ENCODE measurements at places on chromosomes 4 and X.

DNA sequence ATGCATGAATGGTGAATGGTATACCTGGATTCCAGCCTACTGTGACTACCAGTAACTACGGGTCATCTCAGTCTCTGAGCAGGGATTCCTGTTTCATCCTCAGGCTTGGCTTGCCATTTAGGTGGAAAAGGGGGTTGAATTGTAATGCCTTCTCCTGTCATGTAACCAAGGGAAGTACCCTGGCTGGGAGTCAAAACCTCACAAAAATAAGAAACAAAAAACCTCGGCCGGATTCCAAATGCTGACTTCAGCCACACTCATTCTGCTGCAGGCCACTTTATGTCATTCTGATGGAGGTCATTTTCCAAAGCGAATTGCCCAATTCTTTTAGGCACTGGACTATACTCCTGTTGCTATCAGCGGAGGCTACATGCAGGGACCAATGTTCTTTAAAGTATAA, 324.7 kb downstream of the LDB2 start:
- no peak for DNase-seq

DNA sequence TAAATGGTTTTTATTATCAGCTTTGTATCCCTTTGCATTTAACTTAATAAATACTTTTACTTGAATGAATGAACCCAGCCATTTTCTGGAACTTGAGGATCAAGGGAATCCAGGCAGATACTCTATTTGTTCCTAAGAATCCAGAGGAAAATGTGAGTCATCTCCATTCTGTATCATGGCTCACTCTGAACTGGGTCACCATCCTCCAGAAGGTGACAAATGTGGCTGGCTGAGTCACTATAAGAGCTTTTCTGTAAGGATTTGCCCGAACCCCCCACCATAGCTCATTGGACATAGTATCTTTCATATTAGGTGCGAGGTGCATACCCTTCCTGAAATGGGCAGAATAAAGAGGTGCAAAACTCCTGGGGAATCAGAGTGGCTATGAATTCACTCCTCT, 25.8 kb downstream of the RTL9 start:
- DNase-seq, result peak; percentile 78

DNA sequence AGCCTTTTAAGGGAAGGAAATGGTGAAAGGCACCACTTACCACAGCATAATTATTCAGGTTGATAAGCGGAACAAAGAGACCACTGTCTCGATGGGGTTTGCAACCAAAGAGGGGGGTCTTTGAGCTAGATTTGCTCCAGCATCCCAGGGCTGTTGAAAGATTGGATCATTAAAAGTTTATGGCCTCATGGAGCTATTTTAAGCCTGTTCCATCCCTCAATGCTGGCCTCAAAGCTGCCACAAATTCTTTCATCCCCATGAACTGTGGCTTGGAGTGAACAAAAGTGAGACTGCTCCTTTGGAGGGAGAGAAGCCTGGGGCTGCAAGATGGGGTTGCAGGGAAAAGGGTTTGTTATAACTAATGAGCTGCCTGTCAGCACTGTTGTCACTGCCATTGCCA, 209.8 kb downstream of the RTL9 start:
- DNase-seq, result no peak

- peak; percentile 19 for DNase-seq
Measured at GRCh38 chrX:87664381-87664780, 146.8 kb downstream of the KLHL4 start.

- DNase-seq, result peak; percentile 44
Measured at GRCh38 chr4:102299354-102300107, 45.8 kb downstream of the SLC39A8 start.

- DNase-seq, result peak; percentile 34
Measured at GRCh38 chr4:141684785-141685184, 48.4 kb downstream of the IL15 start.

DNA sequence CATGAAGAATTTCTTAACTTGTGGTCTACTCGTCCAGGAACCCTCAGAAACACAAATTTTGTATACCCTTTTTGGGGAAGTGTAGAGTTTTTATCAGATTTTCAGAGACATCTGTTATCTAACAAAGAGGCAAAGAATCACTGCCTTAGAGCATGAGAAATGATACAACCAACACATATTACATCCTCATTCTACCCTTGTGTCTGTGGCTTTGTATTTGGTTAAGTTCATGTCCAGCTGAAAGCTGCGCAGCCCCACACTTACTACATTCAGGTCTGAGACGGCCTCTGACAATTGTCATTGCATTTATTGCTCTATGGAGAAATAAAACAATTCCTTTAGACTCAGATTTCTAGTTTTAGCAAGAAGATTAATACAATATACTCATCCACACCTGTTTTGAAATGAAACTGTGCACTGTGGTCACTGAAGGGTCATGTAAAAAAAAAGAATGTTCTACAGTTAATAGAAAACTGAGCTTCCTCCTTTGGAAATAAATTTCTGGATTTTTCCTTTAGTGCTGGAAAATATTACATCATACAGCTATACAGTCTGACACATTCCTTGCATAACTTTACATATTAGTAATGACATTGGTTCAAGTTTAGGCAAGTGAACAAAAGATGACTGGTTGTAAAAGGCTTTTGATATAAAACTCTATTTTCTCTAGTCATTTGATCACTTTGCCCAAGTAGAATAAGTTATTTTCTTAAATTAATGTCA, 39.8 kb downstream of the GLRB start:
- peak; percentile 76 for DNase-seq

DNA sequence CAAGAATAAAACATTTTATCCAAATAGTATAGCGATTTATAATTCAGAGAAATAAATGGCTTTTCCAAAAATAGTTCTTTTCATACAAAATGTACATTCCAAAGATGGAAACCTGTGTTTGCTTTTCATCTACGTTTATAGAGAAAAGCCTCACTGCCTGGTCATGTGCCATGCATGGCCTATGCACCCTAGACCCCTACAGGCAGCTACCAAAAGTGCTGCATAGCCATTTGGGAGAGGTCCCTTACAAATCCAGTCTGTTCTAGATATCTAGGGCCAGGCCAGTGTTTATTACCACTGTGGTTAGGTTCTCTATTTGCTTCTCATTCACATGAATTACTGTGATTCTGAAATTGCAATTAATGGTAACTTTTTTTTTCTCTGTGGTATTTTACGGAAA, 17.2 kb downstream of the HMGB2 start:
- no peak for DNase-seq

GRCh38 chr4:113147498-113148111, 98.2 kb downstream of the ANK2 start:
- DNase-seq, result no peak

GRCh38 chr4:1246901-1247863, 1.7 kb downstream of the CTBP1 start:
- DNase-seq, result peak; percentile 15

DNA sequence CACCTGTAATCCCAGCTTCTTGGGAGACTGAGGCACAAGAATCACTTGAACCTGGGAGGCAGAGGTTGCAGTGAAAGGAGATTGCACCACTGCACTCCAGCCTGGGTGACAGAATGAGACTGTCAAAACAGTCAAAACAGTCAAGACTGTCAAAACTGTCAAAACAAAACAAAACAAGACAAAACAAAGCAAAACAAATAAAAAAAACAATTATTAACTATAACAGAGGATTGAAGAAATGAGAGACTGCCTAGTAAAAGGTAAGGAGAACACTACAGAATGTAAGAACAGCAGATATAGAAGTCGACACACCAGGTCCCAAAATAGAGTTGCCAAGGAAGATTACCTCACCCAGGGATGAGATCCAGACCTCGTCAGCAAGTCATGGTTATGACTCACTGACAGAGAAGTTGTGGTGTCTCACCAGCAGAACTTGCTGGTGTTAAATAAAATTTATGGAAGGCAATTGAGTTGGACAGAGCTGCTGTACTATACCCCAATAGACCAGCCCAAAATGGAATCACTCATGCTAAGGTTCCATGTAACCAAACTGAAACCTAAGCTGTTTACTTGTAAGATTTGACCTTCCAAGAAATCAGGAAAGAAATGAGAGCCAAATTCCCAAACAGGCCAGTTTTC, 32.1 kb upstream of the GK start:
- peak; percentile 81 for DNase-seq
